Foreskin melanocyte (primary cell): ENCODE measurements at places on chromosomes 2 and 18.

DNA sequence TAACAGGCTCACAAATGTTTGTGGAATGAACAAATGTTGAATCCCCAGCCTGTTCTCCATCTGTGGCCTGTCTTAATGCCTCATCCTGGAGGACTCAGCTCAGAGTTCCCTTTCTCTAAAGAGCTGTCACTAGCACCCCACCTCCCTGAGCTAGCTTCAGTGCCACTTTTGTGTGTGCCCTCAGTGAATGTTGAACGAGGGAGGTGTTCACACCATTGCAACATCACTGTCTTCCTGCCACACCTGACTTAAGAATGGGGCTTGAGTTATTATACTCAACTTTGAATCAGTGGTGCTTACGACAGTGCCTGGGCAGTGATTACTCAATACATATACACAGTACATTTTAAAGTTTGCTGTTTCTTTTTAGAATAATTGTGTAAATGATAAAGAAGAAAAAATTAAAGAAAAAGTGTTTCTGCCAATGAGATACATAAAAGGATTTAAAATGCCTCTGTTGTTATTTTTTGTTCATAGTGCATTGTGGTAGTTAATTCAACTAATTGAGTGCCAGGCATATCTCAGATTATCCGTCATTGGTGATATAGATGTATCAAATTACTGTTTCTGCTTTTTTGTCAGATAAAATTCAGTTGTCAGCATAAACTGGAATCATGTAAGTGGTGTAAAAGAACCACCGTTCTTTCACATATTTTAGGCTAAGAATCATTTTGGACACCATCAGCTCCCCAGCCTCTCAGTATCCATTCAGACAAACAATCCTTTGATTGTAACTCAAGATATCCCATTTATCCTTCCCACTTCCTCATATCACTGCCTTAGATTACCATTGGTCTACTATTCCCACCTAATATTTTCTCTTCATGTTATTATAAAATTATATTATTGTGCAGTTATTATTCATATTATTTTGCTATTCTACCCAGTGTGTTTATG is 304.7 kb downstream of the PTPRM start:
- DNase-seq: peak; percentile 54

GRCh38 chr2:134325696-134326095 is 71.8 kb downstream of the MGAT5 start:
- no peak for DNase-seq

DNA sequence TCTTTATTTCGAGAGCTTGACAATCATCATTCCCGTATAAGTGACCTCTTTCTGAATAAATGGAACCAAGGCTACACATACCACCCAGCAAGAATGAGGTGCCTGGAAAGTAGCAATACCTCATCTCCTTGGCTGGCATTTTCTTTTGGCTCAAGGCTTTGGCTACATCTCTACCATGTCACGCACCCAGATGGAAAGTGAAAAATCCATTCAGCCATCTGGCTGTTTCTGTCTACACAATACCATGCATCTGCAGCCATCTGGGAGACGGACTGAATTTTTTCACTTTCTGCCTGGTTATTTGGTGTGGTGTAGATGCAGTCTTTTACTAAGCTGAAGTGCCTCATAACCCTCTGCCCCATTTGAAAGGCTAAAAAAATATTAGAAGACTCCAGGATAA is 566.9 kb downstream of the BCL11A start:
- DNase-seq: no peak

DNA sequence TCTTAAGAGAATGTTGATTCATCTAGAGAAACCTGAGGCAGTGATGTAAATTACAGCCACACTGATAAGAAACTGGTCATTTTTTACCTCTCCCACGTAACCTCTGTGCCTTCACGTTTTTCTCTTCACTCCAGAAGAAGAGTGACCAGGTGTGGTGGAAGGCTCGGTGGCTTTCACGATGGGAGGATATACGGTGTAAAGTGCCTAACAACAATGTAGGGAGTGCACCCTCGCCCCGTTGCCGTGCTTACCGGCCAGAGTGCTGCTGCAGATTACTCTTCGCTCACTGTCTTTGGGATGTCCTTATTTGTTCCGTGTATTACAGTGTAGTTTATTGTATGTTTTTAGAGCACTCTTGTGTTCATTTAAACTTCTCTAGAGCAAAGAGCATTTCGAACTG is 46.5 kb downstream of the NCK2 start:
- DNase-seq: no peak

DNA sequence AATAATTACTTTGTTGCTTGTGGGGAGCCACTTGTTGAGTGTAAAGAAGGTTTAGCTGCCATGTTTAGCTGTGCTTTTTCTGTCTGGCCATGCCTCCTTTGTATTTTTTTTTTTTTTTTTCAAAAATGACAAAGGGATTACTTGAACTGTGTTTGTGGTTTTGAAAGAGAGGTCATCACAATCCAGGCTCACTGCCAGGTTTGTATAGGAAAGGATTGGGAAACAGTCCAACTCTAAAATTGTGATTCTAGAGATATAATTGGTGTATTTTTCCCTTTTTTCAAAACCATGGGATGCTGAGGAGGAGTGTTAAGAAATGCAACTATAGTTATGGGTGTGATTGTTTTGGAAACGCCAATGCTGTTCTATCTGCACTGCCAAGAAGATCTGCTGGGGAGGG is 4.3 kb downstream of the ITPRIPL1 start:
- peak; percentile 76 for DNase-seq

DNA sequence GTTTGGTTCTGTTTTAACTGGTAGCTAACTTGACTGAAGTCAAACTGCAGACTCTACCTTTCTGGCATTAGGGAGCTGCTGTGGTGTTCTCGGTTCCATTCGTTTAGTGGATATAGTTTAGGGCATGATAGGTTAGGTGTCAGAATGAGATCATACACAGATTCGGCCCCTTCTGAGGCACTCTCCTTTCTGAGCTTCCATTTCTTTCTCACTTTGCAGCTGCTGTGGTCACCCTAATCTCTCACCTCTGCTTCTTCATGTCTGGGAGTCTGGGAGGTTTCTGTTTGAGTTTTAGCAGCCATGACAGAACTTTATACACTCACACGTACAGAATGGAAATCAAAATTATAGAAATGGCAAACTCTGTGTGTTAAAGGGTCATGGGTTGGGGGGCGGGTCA is 122.8 kb downstream of the ATP9B start:
- no peak for DNase-seq

DNA sequence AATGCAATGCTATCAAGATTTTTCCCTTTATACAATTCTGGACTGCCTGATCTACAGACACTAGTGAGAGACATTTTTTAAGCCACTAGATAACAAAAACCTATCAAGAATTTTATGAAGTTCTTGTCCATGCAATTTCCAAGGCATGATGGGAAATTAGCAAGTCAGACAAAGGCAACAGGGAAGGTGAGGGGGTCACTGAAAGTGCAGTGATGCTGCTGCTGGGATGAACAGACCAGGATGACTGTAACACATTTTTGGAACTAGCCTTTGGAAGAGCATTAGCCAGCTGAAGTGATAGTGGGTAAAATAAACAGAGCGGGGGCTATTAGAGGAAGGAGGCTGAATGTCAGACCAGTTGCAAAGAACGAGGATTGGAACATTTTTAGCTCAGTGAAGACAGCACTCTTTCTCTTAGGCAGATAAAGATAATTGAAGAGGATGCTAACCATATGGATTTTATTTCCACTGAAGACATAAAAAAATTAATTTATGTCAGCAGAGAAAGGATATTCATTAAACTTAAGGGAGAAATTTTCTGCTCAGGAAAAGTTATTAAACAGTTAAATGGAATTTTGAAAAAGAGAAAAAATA is 17.9 kb downstream of the NRXN1 start:
- DNase-seq: no peak

- no peak for DNase-seq
These were observed 397.5 kb downstream of the FIGN start for GRCh38 chr2:163338270-163338669.

DNA sequence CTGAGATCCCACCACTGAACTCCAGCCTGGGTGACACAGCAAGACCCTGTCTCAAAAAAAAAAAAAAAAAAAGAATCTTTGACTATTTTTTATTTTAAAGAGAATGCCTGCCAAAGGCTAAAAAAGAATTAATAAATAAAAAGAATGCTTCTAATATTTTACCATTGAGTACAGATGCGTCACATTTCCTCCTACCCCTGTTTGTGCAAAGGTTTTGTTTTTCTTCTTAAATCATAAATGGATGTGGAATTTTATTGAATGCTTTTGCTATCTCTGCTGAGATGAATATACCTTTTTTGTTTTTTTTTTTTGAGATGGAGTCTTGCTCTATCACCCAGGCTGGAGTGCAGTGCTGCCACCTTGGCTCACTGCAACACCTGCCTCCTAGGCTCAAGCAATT is 22.8 kb downstream of the CYBRD1 start:
- no peak for DNase-seq

- no peak for DNase-seq
These were observed 93.1 kb downstream of the TNFRSF11A start for GRCh38 chr18:62418258-62418657.

- peak; percentile 97 for DNase-seq
These were observed 18.1 kb downstream of the NABP1 start for GRCh38 chr2:191696001-191696400.

DNA sequence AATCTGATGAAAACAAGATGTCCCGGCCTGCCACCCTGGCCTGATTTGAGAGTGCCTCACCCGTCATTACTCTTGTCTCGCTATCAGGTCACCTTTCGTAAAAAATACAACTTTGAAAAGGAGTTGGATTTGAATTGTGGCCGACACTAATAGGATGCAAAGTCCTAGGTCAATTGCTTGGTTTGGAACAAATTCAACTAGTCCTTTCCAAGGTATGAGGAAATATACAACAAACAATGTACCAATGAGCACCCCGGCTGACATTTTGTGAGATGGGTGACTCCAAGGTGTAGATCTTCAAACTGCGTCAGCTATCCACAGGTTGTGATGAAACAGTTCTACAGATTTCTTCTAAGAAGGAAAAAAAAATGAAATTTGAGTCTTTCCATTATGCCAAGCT is 77.8 kb downstream of the BCL2 start:
- no peak for DNase-seq

- no peak for DNase-seq
These were observed 37.2 kb downstream of the ITGA6 start for GRCh38 chr2:172464400-172465129.
